ENCODE measurements at places on chromosomes 5 and 9.
A peak's percentile ranks its signal among the peaks of the same experiment; 100 is the strongest.

DNA sequence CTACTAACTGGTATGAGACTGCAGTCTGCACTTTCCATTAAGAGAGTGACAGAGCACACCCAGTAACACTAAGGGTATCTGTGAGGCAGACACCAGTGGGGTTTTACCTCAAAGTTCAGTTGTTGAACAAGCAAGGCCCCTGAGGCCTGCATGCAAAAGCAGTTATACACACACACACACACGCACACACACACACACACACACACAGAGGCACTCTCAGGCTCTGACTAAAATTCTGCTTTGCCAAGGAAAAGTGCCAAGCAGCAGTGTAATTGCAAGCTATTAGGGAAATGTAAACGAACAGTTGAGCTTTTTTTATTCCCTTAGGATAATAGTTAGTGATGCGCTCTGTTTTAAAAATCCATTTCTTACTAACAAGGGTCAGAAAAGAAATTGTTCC is 377.1 kb downstream of the SPOCK1 start:
- peak; percentile 35 for DNase-seq

DNA sequence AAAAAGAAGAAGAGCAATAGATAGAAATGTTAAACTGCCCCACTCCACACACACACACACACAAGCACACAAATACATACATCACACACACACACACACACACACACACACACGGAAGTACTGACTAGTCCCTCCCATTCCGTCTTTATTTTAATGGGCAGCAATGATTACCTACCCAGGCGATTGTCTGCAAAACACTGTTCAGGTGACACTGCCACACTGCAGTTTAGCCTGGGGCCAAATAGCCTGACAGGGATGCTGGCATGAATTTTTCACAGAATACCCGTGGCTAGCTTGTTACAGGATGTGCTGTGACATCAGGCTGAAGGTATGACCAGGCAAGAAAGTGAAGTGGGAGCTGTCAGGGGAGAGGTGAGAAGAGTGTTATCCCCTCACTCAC is 86.9 kb downstream of the FRMD3 start:
- no peak for DNase-seq

DNA sequence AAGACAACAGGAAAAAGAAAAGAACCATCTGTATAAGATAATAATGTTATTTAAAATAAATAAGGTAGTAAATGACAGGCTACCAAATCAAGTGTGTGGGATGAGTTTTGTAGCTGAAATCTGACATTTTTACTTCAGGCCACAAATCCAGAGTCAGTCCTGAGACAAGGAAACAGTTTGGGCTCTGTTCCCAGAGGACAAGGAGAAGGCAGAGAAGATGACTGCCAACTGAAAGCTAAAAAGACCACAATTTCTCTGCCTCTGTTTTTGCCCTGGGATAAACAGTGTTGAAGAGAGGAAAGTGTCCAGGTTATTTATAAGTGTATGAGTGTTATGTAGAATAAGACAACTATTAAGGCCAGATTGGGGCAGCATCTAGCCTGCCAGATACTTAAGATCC is 180.5 kb downstream of the NFIB start:
- no peak for DNase-seq

DNA sequence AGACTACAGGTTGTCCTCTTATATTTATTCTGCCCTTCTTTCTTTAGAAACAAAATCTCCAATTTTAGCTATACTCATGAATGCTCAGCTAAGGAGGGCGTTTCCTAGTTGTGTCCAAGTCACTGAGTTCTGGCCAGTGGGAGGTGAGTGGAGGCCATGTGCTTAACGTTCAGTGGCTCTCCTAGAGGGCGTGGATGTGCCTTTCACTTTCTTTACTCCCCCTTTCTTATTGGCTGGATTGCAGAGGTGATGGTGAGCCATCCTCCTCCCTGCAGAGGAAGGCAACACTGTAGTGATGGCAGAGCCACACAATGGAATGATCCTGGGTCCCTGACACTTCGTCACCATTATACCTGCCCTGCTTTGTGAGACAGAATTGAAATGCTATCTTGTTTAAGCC is 54.6 kb downstream of the ALG2 start:
- DNase-seq, result no peak

DNA sequence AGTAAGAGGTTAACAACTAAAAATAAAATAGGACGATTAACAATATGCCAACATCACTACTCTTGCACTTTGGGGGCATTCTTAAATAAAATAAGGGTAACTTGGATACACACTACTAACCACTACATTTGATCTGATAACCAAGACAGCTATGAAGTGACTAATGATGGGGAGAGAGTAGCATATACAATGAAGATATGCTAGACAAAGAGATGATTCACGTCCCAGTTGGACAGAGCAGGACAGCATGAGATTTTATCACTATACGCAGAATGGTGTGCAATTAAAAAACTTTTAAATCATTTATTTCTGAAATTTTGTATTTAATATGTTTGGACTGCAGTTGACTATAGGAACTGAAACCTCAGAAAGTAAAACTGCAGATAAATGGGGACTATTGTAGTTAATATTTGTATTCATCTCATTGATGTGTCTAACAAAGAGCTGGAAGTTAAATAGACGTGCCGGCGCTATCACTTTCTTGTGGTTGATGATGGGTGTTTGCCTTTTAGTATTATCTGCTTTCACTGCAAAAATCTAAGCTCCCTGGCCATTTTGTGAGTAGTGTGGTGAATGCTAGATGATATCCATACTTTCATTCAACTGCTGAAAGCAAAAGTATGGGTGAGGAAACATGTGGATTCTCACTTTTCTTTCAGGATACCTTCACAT is 18.7 kb downstream of the GIN1 start:
- no peak for DNase-seq

DNA sequence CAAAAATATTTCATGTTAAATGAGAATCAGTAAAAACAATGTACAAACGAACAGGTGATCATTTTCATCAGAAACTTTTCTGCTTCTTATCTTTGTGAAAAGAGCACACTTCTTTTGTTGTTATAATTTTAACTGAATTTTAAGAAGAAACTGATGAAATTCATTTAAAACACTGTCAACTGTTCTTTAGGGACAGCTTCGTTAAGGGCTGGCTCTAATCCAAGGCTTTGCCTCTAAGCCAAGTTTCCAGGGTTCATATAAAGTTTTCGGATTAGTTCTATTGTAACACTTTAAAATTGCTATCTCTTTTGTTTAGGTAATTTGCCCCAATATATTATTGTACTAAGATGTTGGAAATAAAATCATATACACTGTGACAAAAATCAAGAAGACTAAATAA is 559.2 kb downstream of the TUSC1 start:
- DNase-seq, result no peak

DNA sequence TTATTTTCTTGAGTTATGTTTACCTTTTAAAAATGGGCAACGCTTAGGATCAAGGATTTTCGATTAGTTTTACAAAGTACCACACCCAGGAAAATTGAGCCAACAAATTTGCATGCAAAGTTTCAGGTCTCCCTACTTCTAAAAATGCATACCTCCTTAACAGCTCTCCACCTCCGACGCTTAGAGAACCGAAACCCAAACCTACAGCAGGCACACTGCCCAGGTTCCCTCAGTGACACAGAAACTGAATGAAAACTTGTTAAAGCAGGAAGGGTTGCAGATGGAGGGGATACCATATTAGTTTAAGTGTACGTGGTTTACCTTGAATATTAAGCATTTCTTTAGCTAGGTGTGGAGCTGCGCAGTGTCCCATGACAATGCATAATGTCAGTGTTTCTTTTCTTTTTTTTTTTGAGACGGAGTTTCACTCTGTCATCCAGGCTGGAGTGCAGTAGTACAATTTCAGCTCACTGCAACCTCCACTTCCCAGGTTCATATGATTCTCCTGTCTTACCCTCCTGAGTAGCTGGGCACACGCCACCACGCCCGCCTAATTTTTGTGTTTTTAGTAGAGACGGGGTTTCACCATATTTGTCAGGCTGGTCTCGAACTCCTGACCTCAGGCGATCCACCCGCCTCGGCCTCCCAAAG is 1.6 kb upstream of the SUB1 start:
- DNase-seq, result no peak

Data from fibroblast of skin of right quadriceps (primary cell).